GM23248 (cell line): ENCODE measurements at places on chromosomes 5 and 9. TPM values are rescaled to one million over a fixed set of nuclear protein-coding genes. Genes with fewer than 3 reads are reported as not detected.
A peak's percentile ranks its signal among the peaks of the same experiment; 100 is the strongest.

Gene HEMGN
- not detected in 2 replicates for total RNA-seq

- H3K27me3 ChIP-seq = no peaks in the 10 kb centered on the region
- no peaks in the 10 kb centered on the region for H3K36me3 ChIP-seq
These were observed 68.1 kb upstream of the ERBIN start for GRCh38 chr5:65858316-65858715.

DNA sequence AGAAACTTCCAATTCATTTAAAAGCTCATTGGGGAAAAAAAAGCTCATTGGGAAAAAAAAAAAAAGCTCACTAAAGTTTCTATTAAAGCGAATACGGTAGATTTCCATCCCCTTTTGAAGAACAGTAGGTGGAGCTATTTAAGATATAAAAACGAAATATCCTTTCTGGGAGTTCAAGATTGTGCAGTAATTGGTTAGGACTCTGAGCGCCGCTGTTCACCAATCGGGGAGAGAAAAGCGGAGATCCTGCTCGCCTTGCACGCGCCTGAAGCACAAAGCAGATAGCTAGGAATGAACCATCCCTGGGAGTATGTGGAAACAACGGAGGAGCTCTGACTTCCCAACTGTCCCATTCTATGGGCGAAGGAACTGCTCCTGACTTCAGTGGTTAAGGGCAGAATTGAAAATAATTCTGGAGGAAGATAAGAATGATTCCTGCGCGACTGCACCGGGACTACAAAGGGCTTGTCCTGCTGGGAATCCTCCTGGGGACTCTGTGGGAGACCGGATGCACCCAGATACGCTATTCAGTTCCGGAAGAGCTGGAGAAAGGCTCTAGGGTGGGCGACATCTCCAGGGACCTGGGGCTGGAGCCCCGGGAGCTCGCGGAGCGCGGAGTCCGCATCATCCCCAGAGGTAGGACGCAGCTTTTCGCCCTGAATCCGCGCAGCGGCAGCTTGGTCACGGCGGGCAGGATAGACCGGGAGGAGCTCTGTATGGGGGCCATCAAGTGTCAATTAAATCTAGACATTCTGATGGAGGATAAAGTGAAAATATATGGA lies at the start of gene PCDHGA12:
TSS of gene PCDHGA12 (plus strand) at position 176 of the 782 bp plus-strand sequence. CDS start at position 429, 253 bp downstream.
- H3K4me1 ChIP-seq = peaks cover 13% of the 10 kb centered on the region
- peak within 1 kb of the TSS; percentile 61 for H3K4me3 ChIP-seq
- no peaks in the 10 kb centered on the region for H3K27me3 ChIP-seq
- H3K36me3 ChIP-seq = no peaks in the 10 kb centered on the region; the same call in 1 of the 2 replicates
- peak; percentile 92 for DNase-seq

DNA sequence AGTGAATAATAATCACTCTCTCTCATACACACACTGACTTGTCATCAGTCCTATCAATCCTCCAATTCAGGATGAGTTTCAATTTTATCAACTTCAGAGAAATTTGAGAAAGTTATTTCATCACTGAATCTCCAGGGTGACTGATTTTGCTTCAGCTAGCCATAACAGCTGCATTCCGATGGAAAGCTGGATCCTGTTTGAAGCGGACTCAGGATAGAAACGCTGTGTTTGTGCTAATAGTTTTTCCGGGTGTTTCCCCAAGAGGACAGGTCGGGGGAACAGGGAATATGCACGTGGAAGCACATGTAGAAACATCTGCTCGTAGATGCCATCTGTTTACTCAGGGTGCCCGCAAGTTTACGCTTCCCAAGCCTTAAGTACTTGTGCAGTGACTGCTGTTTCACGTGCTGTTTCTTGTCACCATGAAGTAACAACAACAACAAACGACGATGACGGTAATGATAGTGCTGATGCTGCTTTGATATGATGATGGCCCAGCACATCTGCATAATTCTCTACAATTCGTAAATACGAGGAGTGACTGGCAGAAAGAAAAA lies 263.7 kb upstream of the DAPK1 start:
- H3K4me3 ChIP-seq = no peak overlapping the region
- no peaks in the 10 kb centered on the region for H3K36me3 ChIP-seq
- H3K27me3 ChIP-seq = no peaks in the 10 kb centered on the region
- 0 out of 2 replicates have a peak, but pooled peaks cover 6% of the 10 kb centered on the region for H3K4me1 ChIP-seq
- no peak overlapping the region for H3K27ac ChIP-seq
- DNase-seq = no peak
